Myocyte (in vitro differentiated cells): ENCODE measurements at places on chromosomes 13 and 19. TPM values are rescaled to one million over a fixed set of nuclear protein-coding genes. Genes with fewer than 3 reads are reported as not detected.

Gene ZNF547
- total RNA-seq: 3.0 and 4.1 TPM in 2 replicates

Gene ZNF285
- total RNA-seq: 2.6 and 4.6 TPM in 2 replicates

Gene ZNF880
- total RNA-seq: 18.1 and 50.1 TPM in 2 replicates

Gene ADGRE3
- total RNA-seq: not detected in 2 replicates

Gene DACH1
- total RNA-seq: 0.03 TPM in 1 of 2 replicates, not detected in the other

Gene ZNF44
- 8.2 and 8.7 TPM in 2 replicates for total RNA-seq

Gene GZMM
- total RNA-seq: not detected in 2 replicates

Gene OVOL3
- total RNA-seq: not detected in 2 replicates

Gene DCT
- total RNA-seq: 0.13 TPM in 1 of 2 replicates, not detected in the other

Gene SIGLEC11
- not detected in 2 replicates for total RNA-seq

Gene ZNF14
- 5.4 and 5.6 TPM in 2 replicates for total RNA-seq

Gene SYNGR4
- not detected in 2 replicates for total RNA-seq

Gene C19orf33
- not detected in 2 replicates for total RNA-seq

Gene GPC6
- total RNA-seq: 20.0 and 20.1 TPM in 2 replicates

Gene POGLUT2
- total RNA-seq: 9.3 and 9.7 TPM in 2 replicates

Gene LIG4
- 18.1 and 21.4 TPM in 2 replicates for total RNA-seq

Gene KLF1
- total RNA-seq: not detected in 2 replicates

Gene MCF2L
- 31.2 and 34.4 TPM in 2 replicates for total RNA-seq

Gene CD33
- 0.21 TPM in 1 of 2 replicates, not detected in the other for total RNA-seq

Gene CEACAM20
- not detected in 2 replicates for total RNA-seq

Gene TEX26
- total RNA-seq: not detected in 2 replicates

Gene ATP8B3
- 0.48 and 1.1 TPM in 2 replicates for total RNA-seq

Gene ZNF626
- 29.0 and 45.9 TPM in 2 replicates for total RNA-seq

Gene SACS
- 130 and 143 TPM in 2 replicates for total RNA-seq

Gene POSTN
- total RNA-seq: 133 and 144 TPM in 2 replicates

Gene SNAPC2
- total RNA-seq: 21.5 and 27.5 TPM in 2 replicates

Gene KLF2
- 9.2 and 13.7 TPM in 2 replicates for total RNA-seq

Gene PGLYRP1
- not detected in 2 replicates for total RNA-seq

Gene MED29
- total RNA-seq: 28.1 and 29.3 TPM in 2 replicates

Gene NANOS3
- total RNA-seq: 0.83 TPM in 1 of 2 replicates, not detected in the other

Gene ZNF66
- 0.64 and 3.4 TPM in 2 replicates for total RNA-seq
